NCI-H226 (cell line): ENCODE measurements at places on chromosomes 3 and 15.

- no peak for DNase-seq
Observed at GRCh38 chr3:38581774-38582173, 67.7 kb downstream of the SCN5A start.

- no peak for DNase-seq
Observed at GRCh38 chr3:8312685-8313084, 188.9 kb upstream of the LMCD1 start.

GRCh38 chr3:134369861-134370596 is 4.2 kb downstream of the AMOTL2 start:
- DNase-seq: no peak

DNA sequence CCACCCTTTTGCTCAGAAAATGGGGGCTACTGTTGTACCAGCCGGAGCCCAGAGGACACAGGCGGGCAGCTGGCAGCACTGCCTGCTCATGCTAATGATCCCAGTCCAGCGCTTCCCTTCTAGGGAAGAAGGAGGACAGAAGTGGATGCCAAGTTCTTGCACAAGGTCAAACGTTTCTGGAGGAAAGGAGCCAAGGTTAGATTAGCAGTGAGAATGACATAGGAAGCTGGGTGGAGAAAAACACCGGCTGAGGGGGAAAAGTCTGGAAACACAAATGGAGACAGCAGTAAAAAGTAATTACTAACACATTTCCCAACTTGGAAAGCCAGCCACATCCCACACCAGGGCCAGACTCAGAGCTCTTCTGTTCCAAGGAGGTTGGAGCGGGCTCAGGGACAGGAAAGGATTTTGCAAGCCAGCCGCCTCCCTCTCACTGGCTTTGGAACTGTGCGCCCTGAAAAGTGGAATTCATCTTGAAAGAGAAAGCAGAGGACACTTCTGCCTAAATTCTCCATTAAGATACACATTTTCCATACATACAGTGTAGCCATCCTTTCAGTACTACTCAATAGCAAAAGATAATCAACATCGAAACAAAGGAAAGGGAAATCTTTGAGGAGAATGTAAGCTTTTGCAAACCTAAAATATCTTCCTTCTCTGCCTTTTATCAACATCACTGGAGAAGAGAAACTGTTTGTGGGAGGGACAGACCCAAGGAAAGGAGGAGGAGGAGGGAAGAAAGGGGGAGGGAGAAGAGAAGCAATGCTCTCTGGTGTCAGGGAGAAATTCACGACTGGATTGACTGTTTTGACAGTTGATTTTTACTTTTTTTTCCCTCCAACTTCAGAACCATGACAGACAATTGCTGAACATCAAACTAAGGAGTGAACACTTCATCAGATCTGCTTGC is 133.6 kb downstream of the CD47 start:
- DNase-seq: no peak

DNA sequence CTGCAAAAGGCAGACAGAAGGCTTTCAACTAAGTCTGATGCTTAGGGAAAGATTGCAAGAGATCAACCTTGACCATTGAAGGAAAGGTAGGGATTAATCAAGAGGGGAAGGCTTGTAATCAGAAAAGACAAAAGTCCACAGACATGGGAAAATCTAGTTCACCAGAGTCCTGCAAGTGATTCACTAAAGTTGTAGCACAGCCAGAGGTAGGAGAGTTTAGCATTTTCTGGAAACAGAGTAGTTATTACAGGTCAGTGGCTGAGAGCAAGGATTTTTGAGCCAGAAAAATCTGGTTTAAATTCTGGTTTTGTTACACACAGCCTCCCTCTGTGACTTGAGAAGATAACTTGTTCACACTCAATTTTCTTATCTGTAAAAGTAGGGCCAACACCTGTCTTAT is 35.3 kb upstream of the DPPA4 start:
- DNase-seq: no peak

DNA sequence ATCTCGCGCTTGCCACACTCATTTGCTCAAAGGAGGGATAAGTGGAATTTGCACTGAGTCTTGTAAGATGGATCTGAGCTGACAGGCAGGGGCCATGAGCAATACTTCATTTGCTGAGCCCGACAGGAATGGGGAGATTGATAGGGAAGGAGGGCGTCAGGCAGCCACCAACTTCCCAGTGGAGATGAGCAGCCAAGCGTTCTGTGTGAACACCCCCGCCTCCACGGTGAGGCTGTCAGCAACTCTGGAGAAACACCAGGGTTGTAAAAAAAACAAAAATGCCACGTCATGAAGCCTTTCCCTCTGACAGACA is 36.8 kb downstream of the TLE3 start:
- DNase-seq: no peak

GRCh38 chr15:38463893-38464292 is 10.0 kb downstream of the FAM98B start:
- no peak for DNase-seq

- DNase-seq: peak; percentile 98
Observed at GRCh38 chr3:194592798-194593752, 40.1 kb downstream of the TMEM44 start.

- peak; percentile 38 for DNase-seq
Observed at GRCh38 chr15:77347197-77347596, 72.7 kb downstream of the PEAK1 start.

- DNase-seq: no peak
Observed at GRCh38 chr3:11638495-11639358, 5.0 kb downstream of the VGLL4 start.

DNA sequence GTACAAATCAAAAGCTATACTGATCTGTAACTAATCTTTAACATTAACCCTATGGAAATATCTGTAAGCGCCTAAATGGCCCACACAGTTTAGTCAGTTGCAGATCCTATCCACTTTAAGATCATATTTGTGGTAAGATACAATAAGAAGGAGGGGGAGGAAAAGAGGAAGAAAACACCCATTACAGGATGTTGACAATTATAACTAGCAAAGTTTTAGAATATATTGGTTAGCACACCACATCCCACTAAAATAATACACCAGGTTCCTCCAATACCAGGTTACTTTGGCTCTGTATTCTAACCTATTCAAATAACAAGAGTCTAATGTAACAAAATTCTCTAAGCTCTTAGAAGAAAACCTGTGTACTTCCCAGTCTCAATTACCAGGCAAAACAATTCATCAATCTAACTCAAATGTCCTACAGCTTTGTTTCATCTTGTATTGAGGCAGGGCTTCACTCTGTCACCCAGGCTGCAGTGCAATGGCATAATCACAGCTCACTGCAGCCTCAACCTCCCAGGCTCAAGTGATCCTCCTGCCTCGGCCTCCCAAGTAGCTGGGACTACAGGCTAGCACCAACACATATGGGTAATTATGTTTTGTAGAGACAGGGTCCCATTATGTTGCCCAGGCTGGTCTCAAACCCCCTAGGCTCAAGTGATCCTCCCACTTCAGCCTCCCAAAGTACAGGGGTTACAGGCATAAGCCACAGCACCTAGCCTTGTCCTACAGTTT is 4.2 kb downstream of the SLC4A7 start:
- no peak for DNase-seq

- no peak for DNase-seq
Observed at GRCh38 chr3:59998058-59998457, 948.2 kb upstream of the CFAP20DC start.

GRCh38 chr3:170471149-170471548 is 52.5 kb downstream of the CLDN11 start:
- no peak for DNase-seq

DNA sequence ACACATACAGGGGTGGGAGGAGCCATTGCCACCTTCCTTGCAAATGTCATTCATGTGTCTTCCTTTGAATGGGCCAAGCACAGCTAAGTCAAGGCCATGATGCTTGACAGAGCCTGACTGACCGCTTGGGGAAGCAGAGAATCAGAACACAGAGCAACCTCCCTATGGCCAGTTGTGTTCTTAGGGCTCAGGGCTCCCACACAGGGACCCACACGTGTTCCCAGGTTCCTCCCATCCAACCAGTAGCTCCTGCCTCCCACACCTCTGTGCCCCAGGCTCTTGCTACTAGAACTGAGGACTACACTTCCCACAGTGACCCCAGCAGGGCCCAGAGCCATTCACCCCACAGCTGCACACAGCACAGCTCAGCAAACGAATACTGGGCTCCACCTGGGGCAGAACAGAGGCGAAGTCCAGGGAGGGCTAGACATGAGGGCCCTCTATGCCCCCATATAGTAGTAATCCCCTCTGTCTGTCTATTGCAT is 42.9 kb downstream of the KLF15 start:
- DNase-seq: no peak

- DNase-seq: no peak
Observed at GRCh38 chr3:108673988-108674661, 83.1 kb downstream of the RETNLB start.

DNA sequence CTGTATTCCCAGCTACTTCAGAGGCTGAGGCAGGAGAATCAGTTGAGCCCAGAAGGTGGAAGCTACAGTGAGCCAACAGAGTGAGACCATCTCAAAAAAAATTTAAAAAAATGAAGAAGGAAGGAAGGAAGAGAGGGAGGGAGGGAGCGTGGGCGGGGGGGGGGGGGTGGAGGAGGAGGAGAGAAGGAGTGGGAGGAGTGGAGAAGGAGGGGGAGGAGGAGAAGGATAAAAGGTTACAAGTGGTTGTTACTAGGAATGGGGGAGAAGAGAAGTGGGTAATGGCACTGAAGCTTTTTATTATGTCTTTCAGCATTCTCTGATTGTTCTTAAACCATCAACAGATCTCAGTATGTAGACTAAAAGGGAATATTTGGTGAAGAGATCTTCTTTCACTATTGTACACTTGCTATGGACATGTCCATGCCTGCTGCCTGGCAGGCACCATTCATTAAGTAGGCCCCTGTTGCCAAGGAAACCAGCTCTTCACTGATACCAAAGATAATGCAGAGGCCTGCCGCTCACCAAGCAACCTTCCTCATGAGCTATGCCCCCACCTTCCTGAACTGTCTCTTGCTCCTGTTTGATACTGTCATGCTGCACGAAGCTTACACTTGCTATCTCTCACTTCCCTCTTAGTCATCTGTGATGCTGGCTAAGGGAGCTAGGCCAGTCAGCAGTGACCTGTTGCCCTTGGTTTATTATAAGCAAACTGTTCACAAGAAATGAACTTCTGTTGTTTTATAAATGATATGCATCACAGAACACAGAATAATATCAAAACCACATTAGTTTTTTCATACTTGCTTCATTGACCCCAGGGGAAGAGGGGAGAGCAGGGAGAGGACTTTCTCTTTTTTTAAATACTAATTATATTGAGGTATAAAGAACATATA is 23.1 kb downstream of the EPM2AIP1 start:
- DNase-seq: peak; percentile 95

DNA sequence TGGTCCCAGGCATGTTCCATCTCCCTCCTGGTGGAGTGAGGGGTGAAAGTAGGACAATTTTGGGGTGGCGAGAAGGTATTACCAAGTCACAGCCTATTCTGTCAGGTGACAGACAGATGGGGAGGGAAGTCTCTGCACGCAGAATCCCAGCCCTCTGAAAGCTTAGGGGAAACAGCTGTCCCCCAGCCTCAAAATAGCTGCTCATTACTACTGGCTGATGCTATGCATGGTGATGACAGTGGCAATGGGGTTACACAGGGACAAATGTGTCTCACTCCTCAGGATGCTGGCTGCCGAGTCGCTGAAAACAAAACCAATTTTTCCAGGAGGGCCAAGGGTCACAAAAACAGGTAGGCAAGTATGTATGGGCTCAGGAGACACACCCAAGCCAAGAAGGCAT is 68.8 kb upstream of the OXTR start:
- DNase-seq: no peak

- DNase-seq: no peak
Observed at GRCh38 chr15:42863572-42864239, 56.9 kb downstream of the TTBK2 start.

GRCh38 chr3:99884484-99884883 is 66.8 kb downstream of the CMSS1 start:
- DNase-seq: no peak

- peak; percentile 64 for DNase-seq
Observed at GRCh38 chr3:14460342-14461005, 58.1 kb downstream of the SLC6A6 start.

DNA sequence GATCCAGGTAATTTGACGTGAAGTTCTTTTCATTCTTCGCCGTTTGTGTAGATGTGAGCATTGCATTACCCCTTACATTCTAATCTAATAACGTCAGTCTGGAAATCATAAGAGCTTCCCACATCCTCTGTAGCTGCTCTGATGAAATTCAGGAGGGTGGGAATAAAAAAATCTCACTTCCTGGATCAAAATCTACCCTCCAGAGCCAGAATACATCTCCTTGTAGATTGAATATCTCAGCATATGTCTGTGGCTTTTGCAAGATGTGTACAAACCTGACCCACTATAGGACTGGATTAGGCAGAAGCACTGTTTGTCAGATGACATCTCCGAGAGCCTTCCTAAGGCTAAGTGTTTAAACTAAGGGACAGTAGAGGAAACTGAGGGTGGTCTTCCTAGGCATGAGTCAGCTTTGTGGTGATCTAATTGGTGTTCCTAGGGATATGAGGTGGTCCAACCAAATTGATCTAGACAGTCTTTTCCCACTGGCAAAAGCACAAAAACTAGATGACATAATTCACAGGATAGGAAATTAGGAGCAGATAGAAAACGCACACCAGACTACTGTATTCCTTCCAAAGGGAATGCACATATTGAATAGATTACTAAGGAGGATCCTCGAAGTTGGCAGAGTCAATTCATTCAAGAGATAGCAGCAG is 216.3 kb upstream of the LRTM1 start:
- DNase-seq: peak; percentile 40

GRCh38 chr3:72680766-72681165 is 167.5 kb downstream of the SHQ1 start:
- no peak for DNase-seq

- no peak for DNase-seq
Observed at GRCh38 chr3:185844051-185844450, 19.2 kb upstream of the IGF2BP2 start.

GRCh38 chr3:155553780-155554179 is 191.1 kb downstream of the PLCH1 start:
- DNase-seq: no peak

- DNase-seq: no peak
Observed at GRCh38 chr15:96297783-96298182, 32.7 kb upstream of the NR2F2 start.

GRCh38 chr3:116443191-116443661 is 2.1 kb downstream of the LSAMP start:
- no peak for DNase-seq

DNA sequence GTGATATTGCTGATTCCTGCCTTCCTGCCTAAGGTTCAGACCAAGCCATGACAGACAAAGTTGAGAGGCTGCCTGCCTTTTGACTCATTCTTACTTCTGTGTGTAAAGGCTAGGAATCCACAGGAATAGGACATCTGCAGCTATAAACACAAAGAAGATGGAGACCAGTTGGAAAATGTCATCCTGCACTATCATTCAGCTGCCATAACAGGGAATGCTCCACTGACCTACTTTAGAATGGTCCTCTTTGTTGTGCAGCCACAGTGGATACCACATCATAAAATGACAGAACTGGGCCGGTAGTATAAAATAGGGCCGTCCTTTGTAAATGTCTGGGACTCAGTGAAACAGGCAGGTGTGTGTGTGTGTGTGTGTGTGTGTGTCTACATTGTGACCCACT is 75.1 kb downstream of the STAC start:
- DNase-seq: no peak

DNA sequence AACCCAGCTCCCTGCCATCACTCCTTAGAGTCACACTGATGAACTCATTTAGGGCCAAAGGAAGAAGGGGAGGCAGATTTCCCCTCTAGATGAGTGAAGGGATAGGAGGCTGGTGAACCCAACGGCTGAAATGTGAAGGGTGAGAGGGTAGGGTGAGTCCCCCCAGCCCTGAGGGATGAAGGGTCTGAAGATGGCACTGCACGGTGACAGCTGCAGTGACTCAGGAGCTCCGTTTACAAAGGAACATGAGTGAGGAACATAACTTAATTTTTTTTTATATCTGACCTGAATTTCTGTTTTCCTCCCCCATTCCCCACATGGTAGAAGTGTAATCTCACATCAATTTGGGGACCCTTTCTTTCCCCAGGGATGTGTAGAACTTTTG is 14.0 kb downstream of the SNX33 start:
- DNase-seq: no peak
